ENCODE measurements at places on chromosomes 4 and X.

DNA sequence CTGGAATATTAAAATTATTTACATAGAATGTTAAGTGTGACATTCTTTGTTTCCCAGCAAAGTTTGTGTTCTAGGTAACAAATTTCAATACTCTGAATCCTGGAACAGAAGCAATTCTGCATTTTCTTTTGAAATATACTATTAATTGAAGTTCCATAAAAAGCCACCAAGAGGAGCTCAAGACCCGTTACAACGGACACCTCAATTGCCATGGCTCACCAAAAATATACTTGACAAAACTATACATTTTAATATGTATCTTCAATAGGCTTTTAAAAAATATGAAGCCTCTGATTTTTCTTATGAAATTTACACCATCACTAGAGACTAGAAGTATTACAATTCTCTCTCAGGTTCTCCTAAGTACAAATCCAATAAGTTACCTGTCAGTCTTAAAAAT is 111.4 kb downstream of the NYX start:
- DNase-seq, result peak; percentile 38

DNA sequence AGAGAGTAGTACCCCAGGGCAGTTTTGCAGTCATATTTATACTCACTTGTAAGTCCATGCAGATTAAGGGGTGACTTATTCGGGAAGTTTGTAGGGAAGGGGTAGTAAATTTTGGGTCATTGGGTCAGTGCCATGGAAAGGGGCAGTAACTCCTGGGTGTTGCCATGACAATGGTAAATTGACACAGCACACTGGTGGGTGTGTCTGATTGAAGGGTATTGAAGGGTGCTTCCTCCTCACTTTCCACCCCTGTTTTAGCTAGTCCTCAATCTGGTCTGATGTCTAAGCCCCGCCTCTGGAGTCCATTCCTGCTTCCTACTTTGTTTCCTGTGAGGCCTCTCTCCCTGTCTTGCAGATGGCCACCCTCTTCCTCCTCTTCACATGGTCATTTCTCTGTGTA is 11.9 kb downstream of the ODAPH start:
- no peak for DNase-seq

GRCh38 chr4:46146993-46147392 is 23.1 kb upstream of the GABRG1 start:
- no peak for DNase-seq

DNA sequence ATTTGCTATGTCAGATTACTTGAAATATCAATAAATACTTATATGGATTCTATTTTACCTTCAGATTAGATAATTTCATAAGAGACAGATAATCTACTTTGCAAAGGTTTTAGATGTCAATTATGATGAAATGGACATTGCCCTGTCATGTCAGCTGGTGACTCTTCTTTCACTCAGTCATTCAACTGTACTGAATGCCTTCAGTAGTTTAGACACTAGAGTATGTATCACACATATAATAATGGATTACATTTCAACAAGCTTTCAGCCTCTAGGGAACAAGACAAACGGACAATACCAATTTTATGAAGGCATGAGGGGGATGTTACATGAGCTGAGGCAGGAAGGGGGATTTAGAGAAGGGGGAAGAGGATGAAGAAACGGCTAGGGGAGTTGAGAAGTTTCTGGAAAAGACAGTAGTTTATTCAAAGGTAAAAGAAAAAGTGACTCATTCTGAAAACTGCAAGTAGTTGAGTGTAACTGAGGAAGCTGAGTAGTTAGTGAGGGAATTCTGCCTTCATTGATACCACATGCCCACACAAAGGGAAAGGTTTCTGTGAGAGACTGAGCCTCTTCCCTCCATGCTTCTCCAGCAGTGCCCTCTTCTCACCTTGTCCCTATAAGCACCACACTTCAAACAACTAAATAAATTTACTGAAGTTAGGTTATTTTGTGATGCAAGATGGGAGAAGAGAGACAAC is 25.7 kb downstream of the SLC9B2 start:
- DNase-seq, result no peak

DNA sequence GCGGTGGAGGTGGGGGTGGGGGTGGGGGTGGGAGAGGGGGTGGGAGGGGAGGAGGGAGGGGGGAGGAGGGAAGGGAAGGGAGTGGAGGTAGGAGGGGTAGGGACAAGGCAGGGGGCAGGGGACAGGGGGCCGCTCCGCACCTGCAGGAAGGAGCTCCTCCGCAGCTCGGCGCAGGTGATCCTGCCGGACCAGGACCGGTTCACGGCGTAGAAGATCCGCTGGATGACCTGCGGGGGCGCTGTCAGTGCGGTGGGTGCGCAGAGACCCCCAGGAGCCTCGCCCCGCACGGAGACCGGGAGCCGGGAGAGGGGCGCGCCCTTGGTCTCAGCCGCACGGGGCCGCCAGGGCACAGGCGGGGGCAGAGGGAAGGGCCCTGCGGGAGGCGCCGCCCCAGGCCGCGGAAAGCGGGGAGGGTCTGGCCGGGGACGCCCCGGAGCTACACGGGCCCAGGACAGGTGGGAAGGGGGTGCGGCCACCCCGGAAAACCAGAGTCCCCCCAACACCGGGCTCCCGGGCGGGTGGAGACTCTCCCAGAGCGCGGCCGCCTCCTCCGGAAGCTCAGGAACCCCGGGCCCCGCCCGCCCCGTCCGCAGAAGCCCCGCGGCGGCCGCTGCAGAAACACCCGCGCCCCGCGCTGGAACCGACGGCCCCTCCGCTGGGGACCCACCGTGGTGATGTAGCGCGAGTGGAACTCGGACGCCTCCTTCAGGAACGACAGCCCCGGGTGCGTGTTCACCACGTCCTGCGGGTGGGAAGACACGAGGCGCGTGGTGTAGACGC is 27.6 kb upstream of the GTPBP6 start:
- DNase-seq, result no peak

DNA sequence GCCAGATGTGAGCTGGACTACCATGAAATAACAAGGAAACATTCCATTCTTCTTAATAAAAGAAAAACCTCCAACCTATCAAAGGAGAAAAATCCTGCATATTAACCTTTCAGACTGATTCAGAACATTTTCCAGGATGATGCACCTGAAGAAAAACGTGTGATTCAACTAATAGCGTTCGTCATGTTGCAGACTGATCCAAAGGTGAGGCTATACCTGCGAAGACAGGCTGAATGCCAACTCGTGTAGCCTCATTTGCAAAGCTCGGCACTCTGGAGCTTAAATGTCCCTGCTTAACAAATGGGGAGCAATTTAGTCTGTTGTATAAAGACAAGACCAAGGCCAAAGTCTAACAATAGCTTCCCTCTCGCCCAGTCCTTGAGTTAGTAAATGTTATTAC is 172.0 kb upstream of the NOCT start:
- DNase-seq, result no peak

- no peak for DNase-seq
Observed at GRCh38 chr4:88062843-88063242, 55.4 kb downstream of the PKD2 start.

All from B cell (primary cell).